ENCODE measurements at places on chromosomes 2 and 18.

- DNase-seq = peak; percentile 94
Measured at GRCh38 chr2:61694312-61695274, 156.4 kb upstream of the XPO1 start.

DNA sequence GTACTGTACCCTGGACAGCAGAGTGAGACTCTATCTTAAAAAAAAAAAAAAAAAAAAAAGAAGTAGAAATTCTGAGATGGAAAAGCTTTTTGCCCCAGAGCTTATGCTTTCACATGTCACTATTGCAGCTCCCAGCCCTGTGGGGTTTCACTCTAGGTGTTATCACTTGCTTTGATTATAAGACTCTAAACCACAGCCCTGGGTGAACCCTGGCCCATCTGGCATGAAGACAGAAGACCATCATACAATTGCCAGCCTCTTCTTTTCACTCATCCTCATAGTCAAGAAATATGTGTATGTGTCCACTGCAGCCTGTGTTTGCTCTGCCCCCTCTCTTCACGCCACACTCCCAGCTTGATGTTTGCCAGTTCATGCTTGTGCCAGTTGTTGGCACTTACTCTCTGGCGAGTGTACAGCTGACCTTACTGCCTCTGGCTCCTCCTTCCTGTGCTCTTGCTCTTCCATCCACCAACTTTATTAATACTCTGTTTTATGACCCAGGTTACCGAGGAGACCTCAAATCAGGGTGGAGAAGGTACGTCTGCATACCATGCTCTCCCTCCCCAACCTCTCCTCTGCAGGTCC, 136.7 kb upstream of the NCK2 start:
- DNase-seq = no peak

GRCh38 chr2:165898381-165898780, 55.2 kb downstream of the TTC21B start:
- DNase-seq = no peak

GRCh38 chr18:45761512-45762114, 37.6 kb downstream of the SLC14A1 start:
- DNase-seq = no peak

DNA sequence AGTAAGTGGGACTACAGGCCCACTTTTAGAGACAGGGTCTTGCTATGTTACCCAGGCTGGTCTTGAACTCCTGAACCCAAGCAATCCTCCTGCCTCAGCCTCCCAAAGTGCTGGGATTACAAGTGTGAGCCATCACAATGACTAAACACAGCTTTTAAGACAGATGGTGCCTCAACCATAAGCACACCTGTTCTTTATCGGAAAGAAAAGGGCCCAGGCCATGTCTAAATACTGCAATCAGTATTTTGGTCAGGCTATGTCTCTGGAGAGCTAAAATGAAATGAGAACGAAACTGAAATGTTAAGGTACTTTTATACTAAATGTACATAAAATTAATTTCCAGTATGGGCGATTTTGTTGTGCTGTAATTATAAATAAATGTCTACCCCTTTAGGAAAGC, 69.5 kb upstream of the SPTBN1 start:
- no peak for DNase-seq

GRCh38 chr18:37483221-37483971, 82.2 kb downstream of the CELF4 start:
- DNase-seq = no peak

- no peak for DNase-seq
Measured at GRCh38 chr2:39377226-39377939, 59.7 kb downstream of the MAP4K3 start.

DNA sequence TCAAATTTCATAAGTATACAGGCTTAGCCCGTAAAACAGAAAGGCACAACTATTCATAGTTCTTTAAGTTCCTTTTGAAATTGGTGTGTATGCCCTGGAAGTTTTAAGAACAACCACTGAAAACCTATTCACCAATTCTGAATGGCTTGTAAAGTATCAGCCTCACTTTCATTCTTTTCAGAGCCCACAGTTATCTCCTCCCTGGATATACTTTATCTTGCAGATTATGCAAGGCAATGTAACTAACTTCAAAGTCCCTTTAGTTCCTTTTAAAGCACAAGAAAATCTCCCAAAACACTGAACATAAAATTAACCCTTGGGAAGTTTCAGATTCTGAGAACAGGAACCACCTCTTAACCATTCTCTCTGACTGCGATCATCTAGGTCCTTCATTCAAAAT, 1.1 kb downstream of the STRN start:
- no peak for DNase-seq

DNA sequence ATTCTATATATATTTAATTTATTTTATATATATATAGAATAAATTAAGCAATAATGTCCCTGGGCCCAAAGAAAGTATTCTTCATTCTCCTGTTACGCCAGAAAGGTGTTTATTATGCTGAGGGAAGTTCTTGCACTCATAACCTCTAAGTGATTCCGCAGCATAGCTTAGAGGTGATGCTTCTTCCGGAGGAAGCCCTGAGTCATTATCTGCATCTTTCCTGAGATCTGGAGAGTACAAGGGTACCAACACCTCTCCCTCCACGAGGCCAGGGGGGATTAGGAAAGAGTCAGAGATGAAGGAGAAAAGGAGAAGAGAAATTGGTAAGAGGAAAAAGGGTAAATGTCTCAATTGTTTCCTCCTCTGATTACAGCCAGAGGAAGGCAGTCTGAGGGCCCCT, 43.1 kb upstream of the RTN4 start:
- DNase-seq = no peak

GRCh38 chr2:149832324-149832723, 244.7 kb upstream of the MMADHC start:
- DNase-seq = no peak

GRCh38 chr2:194867328-194867727, 789.7 kb upstream of the SLC39A10 start:
- DNase-seq = no peak

DNA sequence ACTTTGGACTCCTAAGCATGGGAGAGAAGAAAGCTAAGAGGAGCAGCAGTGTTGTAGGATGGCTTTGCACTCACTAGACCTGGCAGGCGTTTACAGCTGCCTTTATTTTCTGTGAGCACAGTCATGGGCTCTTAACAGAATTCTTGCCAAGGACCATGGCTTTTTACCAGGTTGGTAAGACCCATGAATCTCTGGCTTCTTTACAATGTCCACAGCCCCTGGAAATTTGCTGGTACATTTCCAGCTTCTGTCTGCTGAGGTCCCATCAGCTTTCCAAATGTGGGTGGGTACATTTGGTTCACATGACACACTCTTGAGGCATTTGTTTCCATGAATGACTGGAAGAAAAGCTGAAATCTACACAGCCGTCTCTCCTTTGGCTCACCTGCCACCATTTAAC, 162.7 kb downstream of the PPP1R1C start:
- DNase-seq = no peak

DNA sequence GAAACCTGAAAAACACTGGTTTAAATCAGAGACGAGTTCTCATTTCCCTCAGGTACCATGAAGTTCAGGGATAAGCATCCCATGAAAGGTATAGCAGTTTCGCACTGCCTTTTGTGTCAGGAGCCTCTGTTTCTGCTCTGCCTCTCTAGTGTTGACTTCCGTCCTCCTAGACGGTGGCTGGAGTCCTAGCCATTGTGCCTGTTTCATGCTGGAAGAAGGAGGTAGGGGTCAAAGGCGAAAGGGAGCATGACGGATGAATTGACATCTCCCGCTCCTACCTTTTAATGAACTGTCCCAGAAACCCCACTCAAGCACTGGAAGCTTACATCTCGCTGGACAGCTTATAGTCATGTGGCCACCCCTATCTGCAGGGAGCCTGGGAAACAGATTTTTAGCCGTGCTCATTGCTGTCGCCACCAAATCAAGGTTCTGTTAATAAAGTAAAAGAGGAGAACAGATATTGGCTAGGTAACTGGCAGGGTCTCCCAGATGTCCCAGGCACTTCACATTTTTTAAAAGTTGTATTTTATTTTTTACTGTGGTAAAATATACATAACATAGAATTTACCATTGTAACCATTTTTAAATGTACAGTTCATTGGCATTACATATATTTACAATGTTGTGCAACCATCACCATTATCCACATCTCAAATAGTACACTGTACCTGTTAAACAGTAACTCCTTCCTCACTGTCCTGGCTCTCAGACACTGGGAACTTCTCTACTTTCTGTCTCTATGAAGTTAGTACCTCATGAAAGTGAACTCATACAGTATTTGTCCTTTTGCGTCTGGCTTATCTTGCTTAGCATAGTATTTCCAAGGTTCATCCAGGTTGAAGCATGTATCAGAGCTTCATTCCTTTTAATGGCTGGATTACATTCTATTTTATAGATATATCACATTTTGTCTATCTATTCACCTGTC, 55.0 kb upstream of the CTLA4 start:
- DNase-seq = no peak

DNA sequence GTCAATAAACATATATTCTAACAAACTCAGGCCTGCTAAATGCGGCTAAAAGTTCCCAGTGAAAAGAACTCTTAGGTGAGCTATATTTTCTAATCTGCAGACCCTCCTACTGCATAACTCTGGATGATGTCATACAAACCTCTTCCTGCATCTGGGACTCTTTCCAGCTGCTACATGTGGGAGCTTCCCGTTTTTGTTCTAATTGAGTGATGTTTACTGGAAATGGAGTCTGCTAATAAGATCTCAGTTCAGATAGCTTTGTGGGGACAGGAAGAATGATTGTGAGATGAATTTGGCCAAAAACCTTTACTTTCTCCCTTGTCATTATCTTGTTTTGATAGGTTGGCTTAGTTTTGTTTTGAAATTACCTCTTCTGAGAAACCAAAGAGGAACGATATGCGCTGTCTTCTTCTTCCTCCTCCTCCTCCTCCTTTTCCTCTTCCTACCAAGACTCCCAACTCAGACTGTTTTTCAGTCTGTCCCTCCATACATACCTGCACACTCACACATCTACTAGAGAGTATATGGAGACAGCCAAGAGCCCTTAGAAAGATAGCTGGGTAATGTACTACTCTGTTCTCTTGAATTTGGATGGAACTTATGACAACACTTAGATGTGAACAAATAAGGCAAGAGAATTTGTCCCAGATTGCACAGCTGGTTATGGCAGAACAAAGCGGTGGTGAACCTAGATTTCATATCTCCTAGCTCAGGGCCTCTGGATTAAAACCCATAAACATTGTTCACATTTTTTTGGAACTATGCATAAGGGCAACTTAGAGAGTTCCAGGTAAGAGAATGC, 39.8 kb upstream of the AAK1 start:
- DNase-seq = no peak

DNA sequence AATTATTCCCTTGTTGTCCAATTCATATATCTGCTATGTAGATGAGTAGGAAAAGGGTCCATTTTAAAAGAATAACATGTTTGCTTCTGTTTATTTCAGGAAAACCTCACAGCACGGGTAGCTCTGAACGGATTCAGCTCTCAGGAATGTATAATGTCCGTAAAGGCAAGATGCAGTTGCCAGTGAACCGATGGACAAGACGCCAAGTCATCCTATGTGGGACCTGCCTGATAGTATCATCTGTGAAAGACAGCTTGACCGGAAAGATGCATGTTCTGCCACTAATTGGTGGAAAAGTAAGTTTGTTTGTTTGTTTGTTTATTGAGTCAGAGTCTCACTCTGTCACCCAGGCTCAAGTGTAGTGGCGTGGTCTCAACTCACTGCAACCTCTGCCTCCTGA, 114.6 kb downstream of the PHLPP1 start:
- DNase-seq = no peak

DNA sequence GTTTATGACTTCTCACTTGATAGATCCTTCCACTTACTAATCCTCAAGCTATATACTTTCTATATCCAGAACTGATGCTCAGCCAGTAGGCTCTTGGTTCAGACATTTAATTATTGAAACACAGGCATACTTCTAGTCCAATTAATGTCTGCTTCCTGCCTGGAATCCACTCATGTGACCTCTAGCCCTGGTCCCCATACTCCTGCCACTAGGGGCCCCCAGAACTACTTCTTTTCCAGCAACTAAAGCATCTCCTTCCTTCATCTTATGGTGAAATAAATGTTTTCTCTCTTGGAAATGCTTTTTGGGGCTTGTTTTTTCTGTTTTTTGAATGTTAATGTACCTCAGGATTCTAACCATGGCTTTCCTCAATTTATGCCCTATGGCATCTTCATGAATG, 527.6 kb downstream of the SATB2 start:
- DNase-seq = no peak

- no peak for DNase-seq
Measured at GRCh38 chr18:22223254-22223964, 54.0 kb downstream of the GATA6 start.

- DNase-seq = no peak
Measured at GRCh38 chr2:146108993-146109392, 1589.1 kb upstream of the ZEB2 start.

GRCh38 chr2:191486584-191487320, 191.2 kb upstream of the NABP1 start:
- no peak for DNase-seq

DNA sequence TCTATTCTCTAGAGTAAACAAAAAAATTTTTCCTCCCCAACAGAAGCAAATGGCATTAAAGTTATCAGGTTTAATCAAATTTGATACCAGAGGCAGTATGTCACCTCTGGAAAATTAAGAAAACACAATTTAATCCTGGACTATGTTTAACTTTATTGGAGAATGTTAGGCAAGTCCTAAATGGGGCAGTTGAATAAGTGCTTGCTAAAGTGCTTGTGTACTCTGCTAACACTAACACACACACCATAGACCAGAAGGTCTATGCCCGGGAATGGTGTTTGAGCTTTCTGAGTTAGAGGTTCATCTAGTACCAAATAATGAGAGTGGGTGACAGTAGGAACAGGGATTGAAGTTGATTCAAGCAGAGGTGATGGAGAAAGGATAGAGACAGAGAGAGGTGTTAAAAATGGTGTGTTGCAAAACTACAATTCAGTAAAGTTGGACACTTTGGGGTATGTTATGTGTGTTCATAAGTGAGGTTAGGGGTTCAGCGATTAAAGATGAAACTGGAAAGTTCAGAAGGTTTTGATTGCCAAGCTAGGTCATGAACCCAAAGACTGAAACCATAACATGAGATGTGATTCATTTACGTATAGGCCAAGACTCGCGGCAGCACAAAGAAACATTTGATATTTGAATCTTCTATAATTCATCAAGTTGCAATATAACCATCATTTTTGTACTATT, 40.5 kb upstream of the PEX13 start:
- no peak for DNase-seq

DNA sequence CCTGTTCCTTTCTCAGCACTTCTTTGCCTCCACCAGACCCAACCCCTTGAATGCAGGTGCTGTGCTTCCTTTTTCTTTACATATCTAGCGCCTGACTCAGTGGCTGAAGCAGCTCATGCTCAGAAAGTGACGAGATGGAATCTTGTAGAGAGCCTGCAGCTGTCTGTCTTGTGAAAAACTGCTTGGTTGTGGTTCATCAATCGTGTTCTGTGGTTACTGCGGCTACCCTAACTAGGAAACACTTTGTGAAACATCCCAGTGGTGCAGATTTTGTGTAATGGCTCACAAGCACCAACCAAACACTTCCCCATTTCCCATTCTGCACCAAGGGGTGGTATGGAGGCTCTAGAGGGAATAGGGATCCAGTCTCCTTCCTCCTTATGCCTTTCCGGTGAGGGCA, 307.2 kb upstream of the MMADHC start:
- no peak for DNase-seq

- DNase-seq = no peak
Measured at GRCh38 chr2:157259386-157259785, 1.9 kb downstream of the GALNT5 start.

GRCh38 chr2:98188351-98189046, 101.5 kb downstream of the VWA3B start:
- no peak for DNase-seq

All from dorsolateral prefrontal cortex (tissue), 122 donors.